ENCODE measurements at places on chromosomes 2 and 18.

- no peak for DNase-seq
These were observed 2.8 kb downstream of the TMEM177 start for GRCh38 chr2:119681868-119682220.

GRCh38 chr2:155689791-155690190 is 642.7 kb downstream of the NR4A2 start:
- DNase-seq = no peak

GRCh38 chr18:74784752-74785151 is 187.1 kb downstream of the ZNF407 start:
- DNase-seq = no peak

- no peak for DNase-seq
These were observed 185.3 kb downstream of the STK39 start for GRCh38 chr2:168062054-168062453.

DNA sequence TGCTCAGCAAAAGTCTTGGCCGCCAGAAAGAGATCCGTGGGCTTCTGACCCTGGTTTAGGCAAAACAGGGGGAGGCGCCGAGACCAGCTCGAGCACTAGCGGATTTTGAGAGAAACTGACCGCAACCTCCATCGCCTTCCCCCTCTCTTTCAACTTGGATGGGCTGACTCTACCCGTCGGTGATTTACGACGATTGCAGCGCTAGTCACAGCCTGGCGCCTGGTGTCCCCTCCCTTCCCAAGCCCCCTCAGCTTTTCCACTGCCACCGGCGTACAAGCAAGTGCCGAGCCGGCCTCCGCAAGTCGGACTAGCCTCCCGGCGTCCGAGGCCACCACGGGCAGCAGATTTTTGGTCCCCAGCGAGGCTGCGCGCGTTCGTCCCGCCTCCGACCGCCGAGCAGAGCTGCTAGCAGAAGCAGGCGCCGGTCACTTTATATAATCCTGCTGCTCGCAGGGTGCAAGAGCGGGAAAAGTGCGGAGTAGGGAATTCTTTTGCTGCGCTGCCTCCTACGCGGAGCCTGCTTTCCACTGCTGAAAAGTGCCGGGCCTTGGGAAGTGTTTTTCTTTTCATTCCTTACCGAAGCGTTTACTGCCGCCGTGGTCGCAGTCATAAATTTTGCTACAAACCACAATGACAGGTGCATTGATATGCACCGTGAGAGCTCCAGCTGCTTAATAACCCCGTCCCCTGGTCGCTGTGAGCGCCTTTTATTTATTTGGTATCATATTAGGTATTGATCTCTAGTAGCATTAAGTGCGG is 7.7 kb downstream of the HOXD3 start:
- peak; percentile 64 for DNase-seq

DNA sequence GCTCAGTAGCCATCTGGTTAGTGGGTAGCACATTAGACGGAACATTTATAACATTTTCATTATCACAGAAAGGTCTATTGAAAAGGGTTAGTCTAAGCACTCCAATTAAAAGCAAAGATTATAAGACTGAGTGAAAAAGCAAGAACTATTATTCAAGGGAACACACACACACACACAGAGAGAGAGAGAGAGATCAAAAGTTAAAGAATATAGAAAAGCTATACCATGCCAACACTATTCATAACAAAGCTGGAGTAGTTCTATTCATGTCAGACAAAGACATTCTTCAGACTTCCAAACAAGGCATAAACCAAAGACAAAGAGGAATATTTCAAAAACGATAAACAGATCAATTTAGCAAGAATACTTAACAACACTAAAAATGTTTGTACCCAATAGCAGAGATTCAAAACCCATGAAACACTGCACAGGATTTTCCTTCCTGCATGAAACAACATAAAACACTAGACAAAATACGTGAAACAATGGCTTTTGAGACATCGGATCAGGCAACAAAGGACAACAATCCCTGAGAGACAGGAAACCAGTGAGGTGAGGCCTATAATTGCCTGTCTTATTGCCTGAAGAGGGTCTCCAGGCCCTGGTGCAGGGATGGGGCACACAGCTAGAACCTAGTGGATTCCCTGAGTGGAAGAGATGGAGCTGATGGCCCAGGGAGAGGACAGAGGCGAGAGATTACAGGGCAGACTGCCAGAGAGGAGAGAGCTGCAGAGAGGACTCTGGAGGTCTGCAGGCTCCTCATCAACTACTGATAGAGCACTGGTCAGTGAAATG is 83.6 kb upstream of the NPAS2 start:
- peak; percentile 10 for DNase-seq

DNA sequence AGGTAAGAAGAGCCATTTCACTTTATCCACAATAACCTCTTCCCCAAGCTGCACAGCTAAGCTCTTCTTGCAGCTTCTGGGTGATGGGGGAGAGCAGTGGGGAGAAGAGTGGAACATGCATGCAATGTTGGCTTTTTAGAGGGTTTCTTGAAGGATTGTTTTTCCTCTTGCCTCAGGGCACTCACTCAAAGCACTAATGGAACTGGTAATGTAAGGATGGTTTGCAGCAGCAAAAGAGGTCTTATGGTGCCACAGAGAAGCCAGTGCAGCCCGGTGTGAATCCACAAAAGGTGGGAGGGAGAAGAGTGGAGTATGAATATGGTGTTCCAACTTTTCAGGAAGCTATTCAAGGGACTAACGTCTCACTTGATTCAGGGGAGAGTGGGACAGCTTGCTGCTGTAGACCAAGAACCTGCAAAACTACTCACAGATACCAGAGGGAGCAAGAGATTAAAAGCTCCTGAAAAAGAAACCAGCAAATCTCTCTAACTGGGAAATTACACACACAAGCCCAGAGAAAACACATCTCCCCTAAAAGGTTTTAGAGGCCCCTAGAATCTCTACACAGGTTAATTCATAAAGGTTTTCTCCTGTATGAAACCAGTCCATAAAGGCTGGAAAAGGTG is 116.4 kb downstream of the CHN1 start:
- no peak for DNase-seq

GRCh38 chr2:584863-585823 is 92.1 kb downstream of the TMEM18 start:
- peak; percentile 44 for DNase-seq

DNA sequence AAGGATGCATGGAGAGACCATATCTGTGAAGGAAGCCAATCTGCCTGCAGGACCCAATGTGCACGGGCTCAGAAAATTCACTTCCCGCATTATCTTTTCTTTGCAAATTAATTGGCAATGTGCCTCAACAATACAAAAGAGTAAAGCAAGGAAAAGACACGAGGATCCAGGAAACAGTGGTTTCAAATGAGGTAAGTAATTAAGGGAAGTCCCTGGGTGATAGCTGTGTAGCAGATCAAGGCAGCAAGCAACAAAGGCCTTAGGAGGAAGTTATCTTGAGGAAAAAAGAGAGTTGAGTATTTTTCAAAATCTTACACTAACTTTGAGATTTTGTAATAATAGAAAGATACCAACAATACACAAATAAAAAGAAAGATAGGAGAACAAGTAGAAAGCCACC is 44.3 kb upstream of the TGIF1 start:
- DNase-seq = no peak
